ENCODE measurements at places on chromosomes 4 and X.

- DNase-seq: no peak
These were observed 119.7 kb upstream of the TBC1D9 start for GRCh38 chr4:140875746-140876452.

GRCh38 chr4:182924497-182924896, 7.3 kb upstream of the DCTD start:
- no peak for DNase-seq

DNA sequence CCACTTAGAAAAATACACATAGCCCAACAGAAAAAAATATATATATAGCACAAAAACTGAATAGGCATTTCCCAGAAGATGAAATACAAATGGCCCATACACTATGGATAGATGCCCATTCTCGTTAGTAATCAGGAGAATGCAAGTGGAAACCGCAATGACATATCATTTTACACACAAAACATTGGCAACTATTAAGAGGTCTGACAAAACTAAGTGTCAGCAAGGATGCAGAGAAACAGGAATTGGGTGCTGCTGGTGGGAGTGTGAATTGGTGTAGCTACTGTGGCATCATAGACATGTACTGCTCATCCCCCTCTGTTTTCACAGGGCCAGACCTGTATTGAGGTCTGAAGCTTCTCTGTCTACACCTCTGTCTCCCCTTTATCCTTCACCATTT, 320.0 kb downstream of the IDS start:
- no peak for DNase-seq

DNA sequence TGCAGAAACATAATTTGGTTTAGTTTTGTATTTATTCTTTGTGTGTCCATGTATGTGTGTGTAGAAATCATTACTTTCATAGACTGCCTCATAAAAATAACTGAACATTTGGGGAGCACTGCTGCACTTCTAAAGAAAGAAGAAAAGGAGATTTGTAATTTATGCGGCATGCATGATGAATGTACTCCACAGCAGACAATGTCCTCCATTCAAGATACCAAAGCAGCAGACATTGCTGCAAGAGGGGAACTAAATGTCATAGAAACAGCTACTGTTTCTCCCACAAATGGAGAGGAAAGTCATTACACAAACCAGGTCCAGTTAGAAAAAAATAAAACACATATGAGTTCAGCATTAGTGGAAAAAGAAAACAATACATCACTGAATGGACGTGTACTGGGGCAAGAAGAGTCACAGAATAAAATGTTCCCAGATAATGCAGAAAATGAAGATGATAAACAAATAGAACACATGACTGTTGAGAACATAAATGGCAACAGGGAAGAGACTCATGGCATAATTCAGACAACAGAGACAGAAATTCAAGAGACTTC, 2.6 kb downstream of the DTHD1 start:
- DNase-seq: no peak

- no peak for DNase-seq
These were observed 1.2 kb upstream of the PDZD4 start for GRCh38 chrX:153831429-153832150.

DNA sequence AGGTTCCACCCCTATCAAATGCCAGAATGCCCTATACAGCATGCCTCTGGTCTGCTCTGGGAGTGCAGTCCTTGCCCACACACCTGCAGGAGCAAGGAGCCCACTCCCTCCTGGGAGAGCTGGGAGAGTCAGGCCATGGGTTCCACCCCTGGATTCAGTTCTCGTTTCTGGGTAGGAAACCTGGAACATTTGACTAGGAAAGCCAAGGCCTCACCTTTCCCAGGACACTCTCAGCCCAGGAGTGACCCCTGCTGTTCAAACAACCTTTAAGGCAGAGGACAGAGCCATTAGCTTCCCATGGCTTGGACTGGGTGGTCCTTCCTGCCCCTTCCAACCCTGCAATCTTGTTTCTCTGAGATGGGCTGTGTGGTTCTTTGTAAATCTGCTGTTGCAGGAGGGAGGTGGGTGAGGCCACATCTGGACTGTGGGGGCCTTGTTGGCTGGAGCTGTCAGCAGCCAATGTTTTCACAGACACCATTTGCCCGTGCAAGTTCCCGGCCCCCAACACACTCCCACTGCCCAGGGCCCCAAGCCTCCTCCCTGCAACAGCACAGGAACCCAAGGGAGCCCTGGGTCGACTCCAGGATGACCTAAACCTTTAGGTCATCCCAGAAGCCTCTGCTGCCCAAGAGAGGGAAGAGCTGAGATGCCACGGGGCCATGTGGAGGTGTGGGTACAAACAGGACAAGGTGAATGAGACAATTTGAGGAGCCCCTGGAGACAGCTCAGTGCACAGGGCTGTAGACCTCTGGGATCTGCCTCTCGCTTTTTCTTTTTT, 104.4 kb downstream of the PJA1 start:
- DNase-seq: no peak

- DNase-seq: no peak
These were observed 58.1 kb upstream of the MAP9 start for GRCh38 chr4:155434904-155435303.

DNA sequence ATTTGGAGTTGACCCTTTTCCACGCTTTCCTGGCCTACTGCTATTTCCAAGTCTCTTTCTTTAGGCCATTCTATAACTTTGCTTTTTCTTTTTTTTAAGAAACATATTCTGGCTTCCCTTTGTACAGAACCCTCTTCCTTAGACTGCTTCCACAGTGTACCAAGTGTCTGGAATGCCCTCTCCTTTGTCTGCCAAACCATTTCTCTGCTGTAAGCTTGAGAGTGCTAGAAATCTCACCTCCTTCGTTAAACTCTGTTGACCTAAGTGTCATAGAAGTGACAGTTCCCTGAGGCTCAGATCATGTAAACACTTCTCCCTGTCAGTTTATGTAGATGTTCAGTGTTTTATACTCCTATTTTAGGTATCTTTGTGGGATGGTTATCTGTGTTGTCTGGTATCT, 108.4 kb downstream of the EDA start:
- no peak for DNase-seq

DNA sequence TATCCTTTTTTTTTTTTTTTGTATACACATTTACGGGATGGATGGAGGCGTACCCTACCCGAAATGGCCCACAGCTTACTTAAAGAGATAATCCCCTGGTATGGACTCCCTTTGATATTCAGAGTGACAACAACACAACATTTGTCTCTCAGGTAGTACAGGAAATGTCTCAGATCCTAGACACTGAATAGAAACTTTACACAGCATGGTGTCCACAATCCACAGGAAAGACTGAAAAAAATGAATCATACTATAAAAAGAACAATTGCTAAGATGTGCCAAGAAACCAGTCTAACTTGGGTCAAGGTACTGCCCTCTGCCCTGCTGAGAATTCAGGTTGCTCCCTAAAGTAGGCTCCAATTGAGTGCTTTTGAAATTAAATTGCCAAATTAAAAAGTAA, 100.8 kb upstream of the LANCL3 start:
- DNase-seq: no peak

DNA sequence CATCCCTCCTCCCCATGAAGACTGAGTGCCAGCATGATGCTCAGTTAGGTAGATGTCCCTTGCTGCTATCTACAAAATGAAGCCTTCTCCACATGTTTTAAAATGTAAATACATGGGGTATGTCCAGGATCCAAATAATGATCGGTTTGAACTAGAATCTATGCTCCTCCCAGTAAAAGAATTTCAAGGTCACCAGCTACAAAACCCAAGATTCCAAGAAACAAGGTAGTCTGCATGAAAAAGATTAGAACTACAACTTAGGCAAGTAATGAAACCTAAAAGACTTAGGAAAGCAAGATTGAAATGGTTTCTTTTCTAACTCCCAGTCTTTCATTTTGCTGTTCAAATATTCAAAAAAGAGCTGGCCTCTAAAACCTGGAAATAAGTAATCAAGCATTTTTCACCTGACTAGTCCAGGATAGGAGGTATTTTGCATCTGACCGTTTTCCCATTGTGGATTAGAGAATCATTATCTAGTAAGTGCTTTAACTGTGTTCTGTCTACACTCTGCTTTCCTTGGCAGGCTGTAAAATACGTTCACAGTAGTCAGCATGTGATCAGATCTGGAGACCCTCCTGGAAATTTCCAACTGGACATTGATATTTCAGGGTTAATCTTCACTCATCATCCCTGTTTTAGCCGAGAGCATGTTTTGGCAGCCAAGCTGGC, 57.4 kb downstream of the CC2D2A start:
- no peak for DNase-seq

GRCh38 chr4:74692972-74693371, 101.4 kb downstream of the BTC start:
- no peak for DNase-seq

- no peak for DNase-seq
These were observed 55.1 kb upstream of the SLC4A4 start for GRCh38 chr4:71283642-71284257.

DNA sequence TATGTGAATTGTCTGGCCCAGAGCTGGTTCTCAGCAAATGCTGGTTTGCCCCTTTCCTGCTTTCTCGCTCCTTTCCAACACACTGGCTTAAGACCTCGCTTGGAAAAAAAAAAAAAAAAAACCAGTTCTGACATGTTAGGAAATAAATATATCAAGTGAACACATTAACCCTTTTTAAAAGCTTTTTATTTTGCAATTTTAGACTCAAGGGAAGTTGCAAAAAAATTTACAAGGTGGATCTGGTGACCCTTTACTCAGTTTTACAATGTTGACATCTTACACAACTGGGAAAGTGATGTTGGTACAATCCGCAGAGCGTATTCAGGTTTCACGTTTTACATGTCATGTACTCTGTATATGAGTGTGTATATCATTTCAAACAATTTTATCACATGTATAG, 100.1 kb downstream of the RTL5 start:
- DNase-seq: no peak

- no peak for DNase-seq
These were observed 92.0 kb downstream of the IRF2 start for GRCh38 chr4:184382189-184382846.

DNA sequence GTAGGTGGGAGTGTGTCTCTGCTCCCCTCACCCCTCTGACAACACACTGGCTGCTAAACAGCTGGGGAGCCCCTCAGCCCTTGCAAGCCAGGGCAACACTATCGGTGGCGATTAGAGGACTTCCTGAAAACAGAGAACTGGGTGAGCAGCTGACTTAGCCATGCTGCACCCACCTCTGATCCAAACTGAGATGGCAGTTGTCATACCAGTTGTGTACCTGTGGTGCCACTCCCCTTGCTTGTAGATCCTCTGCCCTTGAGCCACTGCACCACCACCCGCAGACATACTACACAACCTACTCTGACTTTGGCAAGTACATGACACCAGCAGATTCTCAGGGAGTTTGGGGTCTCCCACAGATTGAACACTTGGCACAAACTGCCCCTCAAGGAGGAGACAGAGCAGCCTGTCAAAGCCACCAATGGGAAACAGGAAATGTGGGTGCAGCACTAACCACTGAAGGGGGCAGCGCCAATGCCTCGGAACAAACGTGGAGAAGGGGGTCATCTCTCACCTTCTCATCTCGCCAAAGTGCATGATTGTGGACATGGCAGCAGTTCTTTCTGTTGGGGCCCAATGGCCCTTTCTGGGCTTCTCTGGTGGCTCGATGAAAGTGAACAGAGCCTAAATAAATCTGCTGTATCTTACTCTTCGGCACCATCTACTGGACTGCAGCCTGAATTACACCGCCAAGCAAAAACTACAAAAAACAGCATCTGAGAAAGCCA, 119.8 kb downstream of the NEK1 start:
- peak; percentile 12 for DNase-seq

- no peak for DNase-seq
These were observed 37.9 kb downstream of the UNC5C start for GRCh38 chr4:95510877-95511276.

DNA sequence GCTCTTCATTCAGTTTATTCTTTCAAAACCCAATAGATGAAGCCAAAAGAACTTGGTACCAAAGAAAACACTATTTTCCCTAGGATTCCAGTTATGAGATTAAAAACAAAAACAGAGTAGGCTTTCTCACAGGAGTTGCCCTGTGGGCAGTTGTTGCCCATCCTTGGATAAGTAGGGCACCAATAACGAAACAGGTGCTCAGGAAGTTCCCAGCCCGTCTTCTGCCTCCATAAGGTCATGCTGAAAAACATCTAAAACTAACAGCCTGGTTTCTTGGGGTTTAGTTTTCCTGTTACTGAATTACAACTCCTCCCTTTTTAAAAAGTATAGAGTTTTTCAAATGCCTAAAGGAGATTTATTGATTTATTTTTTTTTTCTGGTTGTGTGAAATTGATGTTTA, 14.7 kb downstream of the TSPAN5 start:
- DNase-seq: no peak

DNA sequence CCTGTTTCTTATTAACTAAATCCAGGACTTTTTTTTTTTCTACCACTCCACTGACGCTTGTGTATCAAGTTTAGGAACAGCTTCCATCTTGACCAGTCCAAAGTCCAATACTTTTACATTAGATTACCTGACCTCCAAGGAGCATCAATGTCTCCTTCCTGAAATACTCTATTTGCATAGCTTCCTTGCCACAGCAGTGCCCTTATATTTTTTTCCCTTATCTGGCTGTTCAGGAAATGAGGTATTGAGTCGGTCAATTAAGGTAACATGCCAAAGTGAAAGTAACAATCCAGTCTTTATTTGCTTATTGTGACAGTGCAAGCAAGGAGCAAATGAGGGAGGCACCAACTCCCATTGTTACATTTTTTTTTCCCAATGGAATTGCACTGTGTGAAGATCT, 730.8 kb upstream of the NDST4 start:
- DNase-seq: no peak

DNA sequence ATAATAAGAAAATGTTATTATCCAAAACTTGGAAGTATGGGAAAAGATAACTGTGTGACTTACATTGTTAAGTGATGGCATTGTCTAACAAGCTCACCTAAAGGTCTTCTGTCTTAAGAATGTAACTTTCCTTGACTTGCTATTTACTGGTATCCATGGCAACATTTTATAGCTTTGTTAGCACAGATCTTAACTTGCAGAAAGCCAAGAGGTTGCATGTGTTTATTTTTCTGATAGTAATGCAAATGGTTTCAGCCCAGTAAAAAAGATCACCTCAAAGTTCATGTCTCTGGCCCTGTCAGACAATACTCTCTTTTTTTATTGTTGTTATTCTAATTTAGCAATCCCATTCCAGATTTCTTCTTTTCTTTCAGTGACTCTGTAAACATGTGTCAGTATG, 425.3 kb downstream of the SPRY1 start:
- DNase-seq: no peak

DNA sequence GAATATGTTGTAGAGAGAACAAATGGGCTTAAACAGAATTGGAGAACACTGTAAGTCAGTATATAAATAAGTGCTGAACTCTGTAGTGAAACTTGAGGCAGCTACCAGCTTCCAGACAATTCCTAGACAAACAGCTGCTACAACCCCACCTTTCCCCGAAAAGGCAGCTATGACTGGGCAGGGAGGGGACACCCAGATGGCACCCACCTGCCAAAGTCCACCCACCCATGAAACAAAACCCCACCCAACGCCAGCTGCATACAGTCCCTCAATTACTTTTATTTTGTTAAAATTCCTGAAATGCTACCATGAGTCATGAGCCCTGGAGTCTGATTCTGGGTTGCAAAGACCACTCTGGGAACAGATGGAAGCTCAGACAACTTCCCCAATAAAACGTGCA, 24.4 kb downstream of the RELL1 start:
- no peak for DNase-seq

GRCh38 chrX:154718616-154719015, 32.3 kb downstream of the GAB3 start:
- DNase-seq: no peak
